Fibroblast of skin of right biceps (primary cell): ENCODE measurements at places on chromosomes 6 and 20.

- DNase-seq, result no peak
These were observed 561.8 kb upstream of the RNF217 start for GRCh38 chr6:124400261-124400999.

DNA sequence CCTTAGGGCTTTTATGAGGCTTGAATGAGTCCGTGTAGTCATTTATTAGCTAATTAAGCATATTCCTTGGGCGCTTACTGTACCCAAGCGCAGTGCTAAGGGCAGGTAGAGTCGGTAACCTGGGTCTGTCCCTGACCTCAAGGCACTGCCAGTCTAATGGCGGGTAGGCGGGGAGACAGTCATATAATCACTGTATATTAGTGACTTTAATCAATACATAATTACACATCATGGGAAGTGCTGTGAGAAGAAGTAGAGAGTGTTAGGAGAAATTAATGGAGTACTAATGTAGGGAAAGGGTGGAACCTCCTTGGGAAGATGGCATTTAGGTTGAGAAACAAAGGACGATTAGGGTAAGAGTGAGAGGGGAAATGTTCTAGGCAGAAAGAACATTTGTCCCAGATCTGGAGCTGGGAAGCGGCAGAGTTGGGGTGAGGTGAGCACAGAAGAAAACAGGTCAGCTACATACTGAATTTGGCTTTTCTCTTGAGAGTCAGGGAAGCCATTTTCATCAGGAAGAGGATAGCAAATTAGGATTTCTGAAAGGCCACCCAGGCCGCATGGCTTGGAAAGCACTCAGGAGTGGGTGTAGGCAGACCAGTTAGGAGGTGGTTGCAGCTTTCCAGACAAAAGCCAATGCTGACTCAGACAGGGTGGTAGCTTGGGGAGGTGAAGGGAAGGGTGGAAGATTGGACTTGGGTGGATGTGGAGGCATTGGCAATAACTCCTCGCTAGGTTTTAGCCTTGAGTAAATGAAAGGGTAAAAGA lies 954 bp upstream of the BLCAP start:
- DNase-seq, result no peak

DNA sequence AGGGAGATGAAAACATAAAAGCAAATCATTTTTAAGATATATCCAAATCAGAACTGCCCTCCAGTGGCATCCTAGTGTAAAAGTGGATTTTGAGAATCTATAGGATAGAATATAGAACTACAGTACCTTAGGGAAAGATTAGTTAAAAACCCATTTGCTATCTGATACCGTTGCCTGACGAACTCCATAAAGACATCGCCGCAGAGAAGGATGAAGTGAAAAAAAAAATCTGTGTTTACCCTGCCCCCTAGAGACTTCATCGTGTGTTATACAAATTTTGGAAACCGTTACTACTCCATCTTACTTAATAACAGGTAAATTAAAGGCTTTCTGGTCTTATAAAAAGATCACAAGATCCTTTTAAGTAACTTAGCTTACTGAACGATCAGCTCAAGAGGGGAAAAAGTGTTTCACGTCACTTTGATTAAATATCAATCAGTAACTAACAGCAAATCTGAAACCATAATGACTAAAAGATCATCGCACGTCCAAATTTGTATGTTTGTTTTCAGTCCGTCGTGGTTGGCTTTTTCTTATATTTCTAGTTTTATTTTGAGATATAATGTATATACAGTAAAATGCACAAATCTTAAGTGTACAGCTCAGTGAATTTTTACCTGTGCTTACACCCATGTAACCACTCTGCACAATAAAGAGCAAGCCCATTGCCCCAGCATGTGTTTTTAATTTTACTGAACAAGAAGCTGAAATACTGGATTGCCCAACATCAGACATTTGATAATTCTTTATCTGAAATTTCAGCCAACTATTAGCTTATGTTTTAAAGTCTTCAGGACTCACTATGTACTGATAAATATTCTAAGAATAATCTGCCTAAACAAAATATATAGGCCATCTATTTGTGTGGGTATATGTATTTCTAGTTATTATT lies 881 bp upstream of the MCM3 start:
- DNase-seq, result peak; percentile 24

GRCh38 chr6:43717822-43718221 lies 30.2 kb upstream of the MRPS18A start:
- no peak for DNase-seq

GRCh38 chr20:25699914-25700313 lies 3.3 kb upstream of the ZNF337 start:
- peak; percentile 12 for DNase-seq

- DNase-seq, result peak; percentile 31
These were observed 149.1 kb downstream of the TBX18 start for GRCh38 chr6:84615113-84615850.

DNA sequence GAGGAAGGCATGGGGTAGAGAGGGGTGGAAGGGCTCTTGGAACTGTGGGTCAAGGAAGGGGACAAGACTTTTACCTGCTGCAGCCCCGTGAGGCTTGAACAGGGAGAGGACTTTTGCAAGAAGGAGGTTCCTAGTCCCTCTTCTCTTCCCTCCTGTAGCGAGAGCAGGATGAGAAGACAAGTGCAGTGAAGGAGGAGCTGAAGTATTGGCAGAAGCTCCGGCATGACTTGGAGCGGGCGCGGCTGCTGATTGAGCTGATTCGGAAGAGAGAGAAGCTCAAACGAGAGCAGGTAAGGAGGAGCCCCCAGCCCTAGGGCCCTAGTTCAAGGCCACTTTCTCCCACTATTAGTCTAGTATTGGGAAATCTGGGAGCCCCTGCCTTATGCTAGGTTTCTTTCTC lies 10.6 kb downstream of the BRPF3 start:
- no peak for DNase-seq

GRCh38 chr6:146590492-146590891 lies 8.3 kb upstream of the ADGB start:
- DNase-seq, result no peak

DNA sequence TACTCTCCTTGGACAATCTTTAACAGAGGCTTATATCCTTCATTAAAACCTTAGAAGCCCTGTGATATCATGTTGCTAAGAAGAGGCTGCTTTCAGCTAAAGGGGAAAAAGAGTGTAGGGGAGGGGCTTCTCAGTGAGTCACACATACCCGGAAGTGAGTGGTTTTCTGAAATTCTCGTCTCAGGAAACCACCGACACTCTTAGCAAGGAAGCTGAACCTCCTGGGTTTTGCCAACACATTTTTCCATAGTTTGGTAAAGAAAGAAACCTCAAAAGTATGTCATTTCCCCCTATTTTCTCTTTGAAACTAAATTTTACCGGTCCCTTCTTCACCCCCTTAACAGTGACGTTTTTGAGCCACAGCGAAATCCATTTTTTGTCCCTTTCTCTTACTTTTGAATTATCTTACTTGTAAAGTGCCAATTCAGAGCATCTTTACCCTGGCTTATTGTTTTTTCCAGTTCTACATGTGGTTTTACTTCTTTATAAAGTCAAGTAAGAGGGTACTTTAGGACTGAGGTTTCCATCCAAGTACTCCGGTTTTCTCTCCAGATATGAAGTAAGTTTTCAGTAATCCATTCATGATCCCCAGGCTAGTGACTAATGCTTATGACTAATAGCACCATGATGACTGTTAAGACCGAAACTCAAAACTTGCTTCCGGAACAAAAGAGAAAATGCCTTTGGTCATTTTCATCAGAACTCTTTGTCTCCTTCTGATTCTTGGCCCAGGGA lies 219.3 kb downstream of the ARHGAP18 start:
- peak; percentile 98 for DNase-seq

DNA sequence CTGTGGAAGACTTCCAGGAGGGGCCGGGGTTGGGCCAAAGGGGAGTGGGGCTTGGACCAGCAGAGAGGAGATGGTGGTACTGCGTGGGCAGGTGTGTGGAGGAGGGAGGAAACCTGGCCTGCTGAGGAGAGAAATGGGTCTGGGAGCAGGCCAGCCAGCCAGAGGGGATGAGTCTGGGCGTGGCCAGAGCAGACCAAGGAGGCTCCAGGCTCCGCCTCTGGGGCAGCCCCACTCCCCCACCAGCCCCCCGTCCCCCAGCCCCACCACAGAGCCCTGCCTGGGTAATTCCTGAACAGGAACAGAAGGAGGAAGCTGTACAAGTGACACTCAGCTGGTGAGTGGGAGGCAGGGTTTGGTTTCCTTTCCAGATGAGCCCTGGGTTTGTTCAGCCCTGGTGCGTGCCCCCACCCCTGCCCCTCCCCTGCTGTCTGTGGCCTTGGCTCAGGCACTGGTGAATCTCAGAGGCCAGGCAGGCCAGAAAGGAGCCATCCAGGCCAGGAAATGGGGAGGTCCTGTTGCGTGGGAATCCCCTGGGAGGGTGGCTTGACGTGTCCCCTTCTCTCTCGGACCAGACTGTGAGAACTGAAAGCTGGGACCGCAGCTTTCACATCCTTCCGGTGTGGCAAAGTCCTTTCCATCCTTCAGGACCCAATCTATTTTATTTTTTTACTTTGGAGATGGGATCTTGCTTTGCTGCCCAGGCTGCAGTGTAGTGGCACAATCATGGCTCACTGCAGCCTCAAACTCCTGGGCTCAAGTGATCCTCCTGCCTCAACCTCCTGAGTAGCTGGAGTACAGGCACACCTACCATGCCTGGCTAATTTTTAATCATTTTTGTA lies 9.4 kb upstream of the SRC start:
- no peak for DNase-seq

DNA sequence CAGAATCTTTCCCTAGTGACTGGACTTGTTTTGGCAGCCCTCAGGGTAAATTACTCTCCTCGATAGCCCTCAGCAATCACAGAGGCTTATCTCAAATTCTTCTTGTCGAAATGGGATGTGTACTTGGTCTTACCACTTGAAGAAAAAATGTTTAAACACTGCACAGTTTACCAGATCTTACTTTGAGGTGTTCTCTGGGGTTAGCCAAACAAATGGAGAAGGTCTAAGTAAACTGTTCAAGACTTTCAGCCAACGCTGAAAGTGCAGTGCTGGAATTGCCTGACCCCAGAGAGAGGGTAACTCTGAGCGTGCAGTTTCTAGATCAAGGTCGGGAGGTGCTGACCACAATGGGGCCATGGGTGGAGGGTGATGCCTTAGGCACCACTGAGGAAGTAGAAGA lies 39.2 kb downstream of the MYLIP start:
- DNase-seq, result no peak

DNA sequence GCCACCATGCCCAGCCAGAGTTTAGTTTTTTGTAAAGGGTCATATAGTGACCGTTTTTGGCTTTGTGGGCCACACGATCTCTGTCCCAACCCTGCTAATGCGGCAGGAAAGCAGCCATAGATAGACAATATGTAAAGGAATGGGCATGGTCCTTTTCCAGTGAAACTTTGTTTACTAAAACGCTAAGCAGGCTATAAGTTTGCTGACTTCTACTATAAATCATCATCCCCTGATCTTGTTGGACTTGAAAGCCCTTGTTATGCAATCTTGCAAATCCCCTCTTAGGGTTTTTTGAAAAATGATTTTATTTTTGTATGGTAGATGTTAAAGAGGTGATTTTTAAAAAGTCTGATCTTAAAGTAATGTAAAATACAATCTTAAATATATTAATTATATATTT lies 63.6 kb downstream of the CBFA2T2 start:
- DNase-seq, result no peak

DNA sequence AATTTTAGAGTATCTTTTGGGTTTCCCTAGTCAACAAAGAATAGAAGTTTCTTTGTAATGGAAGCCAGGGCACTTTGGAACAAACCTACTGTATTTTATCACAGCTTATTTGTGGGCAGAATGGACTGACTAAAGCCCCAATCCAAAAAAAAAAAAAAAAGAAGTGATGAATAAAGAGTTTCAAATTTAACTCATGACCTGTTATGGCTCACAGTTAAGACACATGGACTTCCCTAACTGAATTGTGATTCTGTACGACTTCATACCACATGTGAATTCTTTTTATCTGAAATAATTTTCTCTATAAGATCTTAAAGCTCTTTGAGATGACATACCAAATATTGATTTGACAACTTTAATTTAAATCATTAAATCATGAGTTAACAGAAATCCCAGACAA lies 77.2 kb downstream of the FILIP1 start:
- DNase-seq, result no peak

GRCh38 chr20:20369250-20370093 lies 1.6 kb downstream of the INSM1 start:
- no peak for DNase-seq

GRCh38 chr20:10898552-10898951 lies 224.8 kb upstream of the JAG1 start:
- peak; percentile 26 for DNase-seq

GRCh38 chr6:139520321-139520768 lies 145.9 kb upstream of the CITED2 start:
- DNase-seq, result peak; percentile 56

DNA sequence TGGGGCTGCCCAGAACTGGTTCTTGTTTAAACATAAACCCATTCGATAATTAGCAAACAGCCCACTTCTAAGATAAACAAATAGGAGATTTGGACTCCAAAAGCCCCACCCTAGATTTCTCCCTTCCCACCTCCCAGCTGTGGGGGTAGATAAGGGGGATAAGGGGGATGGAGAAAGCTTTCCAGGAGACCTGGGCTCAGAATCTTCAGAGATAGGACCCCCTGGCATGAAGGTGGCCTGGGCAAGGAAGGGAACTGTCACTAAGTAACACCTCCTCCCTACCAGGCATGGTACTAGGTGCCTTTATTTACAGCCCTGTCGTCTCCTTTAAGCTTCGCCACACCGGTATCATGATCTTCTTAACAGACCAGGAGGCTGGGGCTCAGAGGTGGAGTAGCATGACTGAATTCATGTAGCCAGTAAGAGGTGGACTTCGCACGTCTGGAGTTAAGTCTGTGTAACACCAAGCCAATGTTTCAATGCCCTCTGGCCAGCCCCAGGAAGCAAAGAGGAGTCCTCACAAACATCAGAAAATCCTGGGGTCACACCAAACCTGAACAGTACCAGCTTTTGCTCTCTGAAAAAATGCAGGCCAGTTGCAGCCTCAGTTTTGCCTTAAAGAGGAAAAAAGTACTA lies 4.6 kb downstream of the SDC4 start:
- no peak for DNase-seq

DNA sequence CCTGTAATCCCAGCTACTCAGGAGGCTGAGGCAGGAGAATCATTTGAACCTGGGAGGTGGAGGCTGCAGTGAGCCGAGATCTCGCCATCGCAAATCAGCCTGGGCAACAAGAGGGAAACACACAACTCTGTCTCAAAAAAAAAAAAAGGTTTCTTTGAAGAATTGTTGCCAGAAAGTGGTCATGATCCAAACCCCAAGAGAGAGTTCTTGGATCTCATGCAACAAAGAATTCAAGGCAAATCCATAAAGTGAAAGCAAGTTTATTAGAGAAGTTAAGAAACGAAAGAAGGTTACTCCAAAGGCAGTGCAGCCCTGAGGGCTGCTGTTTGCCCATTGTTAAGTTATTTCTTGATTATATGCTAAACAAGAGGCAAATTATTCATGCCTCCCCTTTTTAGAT lies 14.5 kb upstream of the KIFC1 start:
- no peak for DNase-seq

DNA sequence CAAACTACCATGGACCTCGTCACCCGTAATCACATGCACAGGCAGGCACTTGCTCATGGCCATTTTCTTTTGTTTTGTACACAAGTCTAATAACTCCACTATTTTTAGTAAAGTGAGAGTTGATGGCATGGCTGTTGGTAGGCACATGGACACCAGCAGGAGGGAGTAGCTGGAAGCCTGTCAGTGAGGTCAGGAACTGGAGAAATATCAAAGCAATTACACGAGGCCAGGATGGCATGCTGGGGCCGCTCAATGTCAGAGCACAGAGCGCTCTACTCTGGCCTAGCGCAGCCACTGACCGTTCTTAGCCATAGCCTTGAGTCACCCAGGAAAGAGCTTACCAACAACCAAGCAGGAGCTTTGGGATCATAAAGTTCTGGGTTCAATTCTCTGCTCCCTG lies 36.1 kb upstream of the GTSF1L start:
- no peak for DNase-seq
